ENCODE measurements at places on chromosomes 5 and 9.

DNA sequence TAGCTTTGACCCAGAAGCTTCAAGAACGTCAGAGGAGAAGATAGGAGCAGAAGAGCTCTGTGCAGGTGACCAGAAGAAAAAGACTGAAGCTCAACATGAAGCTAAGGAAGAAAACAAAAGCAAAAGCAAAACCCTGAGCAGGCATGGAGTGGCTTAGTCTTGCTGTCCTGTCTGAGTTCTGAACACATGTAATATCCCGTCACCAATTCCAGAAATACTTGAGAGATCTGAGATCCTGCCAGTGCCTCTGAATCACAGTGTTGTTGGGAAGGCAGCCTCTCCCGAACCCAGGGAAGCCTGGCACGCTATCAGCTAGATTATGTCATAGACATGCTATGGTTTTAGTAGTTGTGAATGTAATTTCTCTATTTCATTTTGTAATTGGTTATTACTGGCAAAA, 235.7 kb downstream of the ICE1 start:
- no peak for DNase-seq

DNA sequence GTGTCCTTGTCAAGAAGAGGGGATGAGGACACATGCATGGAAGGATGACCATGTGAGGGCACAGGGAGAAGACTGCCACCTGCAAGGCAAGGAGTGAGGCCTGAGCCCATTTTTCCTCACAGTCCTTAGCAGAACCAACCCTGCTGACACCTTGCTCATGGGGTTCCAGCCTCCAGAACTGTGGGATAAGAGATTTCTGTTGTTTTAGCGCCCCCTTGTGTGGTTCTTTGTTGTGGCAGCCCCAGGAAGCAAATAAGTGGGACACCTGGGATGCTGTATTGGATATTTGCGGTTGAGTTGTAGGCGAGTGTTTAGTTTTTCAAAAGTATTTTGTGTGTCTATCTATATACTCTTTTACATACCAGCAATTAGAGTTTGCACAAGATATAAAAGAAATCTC, 206.4 kb downstream of the NXNL2 start:
- no peak for DNase-seq

- DNase-seq, result no peak
Measured at GRCh38 chr5:35781181-35781790, 75.4 kb upstream of the IL7R start.

- no peak for DNase-seq
Measured at GRCh38 chr5:102958481-102959011, 161.4 kb downstream of the GIN1 start.

DNA sequence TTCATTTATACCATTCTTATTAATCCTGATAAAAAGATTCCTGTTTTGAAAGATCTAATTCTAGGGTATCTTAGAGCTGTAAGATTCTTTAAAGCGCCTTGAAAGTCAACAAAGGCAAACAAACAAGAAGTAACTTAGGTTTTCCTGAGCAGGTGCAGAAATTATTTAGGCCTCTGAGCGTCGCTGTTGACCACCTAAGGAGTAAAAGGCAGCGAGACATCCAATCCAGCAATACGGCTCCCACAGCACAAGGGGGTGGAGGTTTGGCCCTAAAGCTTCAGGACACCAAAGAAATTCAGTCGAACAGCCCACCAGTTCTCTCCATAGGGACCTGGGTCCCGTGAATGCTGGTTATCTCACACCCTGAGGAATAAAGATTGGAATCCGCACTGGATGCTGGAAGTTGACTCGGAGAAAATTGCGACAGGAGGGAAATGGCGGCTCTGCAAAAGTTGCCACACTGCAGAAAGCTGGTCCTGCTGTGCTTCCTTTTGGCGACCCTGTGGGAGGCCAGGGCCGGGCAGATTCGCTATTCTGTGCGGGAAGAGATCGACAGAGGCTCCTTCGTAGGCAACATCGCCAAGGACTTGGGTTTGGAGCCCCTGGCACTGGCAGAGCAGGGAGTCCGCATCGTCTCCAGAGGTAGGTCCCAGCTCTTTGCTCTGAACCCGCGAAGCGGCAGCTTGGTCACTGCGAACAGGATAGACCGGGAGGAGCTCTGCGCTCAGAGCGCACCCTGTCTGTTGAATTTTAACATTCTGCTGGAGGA, at the start of gene PCDHGA2:
TSS of gene PCDHGA2 (plus strand) at position 223 of the 769 bp plus-strand sequence.
- DNase-seq, result no peak

DNA sequence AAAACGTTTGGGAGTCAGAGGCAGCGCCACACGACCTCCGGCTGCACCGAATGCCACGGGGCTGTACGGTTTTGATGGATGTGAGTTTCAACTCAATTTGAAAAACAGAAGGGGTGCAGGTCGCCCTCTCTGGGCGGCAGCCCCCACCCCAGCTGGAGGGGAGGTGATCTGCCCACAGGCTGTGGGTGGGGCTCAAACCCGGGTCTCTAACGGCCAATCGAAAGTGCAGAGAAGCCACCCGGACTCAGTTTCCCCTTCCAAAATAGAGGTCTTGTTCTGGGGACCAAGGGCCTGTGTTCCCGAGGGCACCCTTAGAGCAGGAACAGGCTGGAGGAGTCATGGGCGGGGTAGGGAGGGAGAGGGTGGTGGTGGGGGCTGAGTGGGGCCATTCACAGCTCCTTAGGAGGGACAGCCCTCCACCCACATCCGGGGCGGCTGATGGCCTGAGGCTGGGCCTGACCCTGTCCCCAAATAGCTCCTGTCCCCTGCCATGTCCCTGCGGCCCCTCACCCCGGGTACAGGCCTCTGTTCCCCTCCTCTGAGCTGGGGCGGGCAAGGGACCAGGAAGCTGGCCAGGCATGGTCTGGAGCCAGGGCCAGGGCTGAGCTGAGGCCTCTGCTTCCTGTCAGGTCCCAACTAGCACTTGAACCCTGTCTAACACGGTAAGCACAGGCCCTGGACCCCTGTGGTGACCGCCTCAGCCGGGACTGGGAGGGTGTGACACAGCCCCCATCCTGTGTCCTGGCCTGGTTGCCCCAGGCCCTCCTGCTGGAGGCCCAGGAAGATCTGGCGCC, 22.6 kb upstream of the NOTCH1 start:
- DNase-seq, result no peak

DNA sequence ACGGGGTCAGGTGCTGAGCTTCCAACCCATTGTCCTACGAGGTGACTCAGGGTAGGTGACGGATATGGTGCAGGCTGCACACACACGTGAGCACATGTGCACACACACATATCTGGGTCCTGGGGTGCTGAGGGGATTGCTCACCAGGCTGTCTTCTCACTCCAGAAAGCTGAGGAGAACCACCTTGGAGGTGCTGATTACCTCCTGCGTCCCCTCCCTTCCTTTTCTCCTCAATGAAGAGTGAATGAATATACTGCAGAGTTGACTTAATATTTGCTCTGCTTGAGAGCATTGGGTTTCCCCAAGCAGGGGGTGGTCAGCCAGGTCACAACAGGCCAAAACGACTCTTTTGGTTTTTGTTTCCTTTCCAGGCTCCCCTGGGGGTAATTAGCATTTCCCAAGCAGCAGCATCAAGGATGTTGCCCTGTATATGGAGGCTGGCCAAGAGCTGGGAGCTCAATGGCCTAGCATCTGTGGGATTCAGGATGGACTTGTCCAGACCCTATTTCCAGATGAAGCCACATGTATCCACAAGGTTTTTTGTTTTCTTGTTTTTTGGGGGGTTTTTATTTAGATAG, 49.7 kb downstream of the PDZD2 start:
- no peak for DNase-seq

DNA sequence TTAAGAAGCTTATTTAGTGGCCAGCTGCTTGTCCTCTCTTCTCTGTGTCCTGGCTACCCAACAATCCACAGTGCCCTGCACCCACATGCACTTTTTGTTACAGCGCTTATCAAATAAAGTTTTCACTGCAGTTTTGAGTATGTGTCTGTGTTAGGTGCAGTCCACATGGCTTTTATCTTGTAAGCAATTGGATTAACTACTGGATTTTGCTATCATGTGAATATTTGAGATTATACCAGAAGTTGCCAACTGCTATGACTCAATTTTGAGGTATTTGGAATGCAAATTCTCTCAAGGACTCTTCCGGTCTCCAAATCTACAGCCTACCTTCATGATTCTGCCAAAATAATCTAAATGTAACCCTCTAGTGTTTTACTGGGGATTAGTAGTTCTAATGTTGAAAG, 690.2 kb downstream of the NR2F1-AS1 start:
- no peak for DNase-seq

DNA sequence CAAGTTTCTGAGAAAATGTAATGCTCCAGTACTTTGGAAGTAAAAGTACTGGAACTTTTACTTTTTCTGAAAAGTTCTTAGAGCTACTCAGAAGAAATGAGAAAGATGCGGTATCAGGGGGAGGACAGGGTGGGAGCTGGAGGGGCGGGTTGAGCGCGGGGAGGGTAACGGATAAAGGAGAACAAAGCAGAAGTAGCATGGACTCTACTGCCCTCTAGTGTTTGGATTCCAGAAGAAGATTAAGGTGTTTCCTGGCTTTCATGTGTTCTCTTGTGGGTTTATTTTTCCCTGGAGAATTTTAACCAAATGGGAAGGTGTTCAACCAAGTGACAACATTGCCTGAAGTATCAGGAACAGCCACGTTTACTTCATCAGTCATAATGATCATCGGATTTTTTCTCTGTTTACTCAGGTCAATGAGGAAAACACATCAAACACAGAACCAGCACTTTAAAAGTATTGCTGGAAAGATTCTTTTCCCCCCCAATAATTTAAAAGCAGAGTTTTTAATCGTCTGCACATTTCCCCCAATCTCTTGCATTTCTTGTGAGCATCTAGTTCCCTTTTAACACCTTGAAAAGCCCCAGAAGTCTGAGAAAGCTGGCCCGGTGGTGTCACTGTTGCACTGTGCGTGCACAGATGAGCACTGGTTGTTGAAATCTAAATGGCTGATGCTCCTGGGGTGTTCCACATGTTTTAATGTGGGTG, 190.6 kb downstream of the MPDZ start:
- DNase-seq, result no peak

GRCh38 chr5:146732962-146733361, 145.6 kb downstream of the PPP2R2B start:
- DNase-seq, result no peak

DNA sequence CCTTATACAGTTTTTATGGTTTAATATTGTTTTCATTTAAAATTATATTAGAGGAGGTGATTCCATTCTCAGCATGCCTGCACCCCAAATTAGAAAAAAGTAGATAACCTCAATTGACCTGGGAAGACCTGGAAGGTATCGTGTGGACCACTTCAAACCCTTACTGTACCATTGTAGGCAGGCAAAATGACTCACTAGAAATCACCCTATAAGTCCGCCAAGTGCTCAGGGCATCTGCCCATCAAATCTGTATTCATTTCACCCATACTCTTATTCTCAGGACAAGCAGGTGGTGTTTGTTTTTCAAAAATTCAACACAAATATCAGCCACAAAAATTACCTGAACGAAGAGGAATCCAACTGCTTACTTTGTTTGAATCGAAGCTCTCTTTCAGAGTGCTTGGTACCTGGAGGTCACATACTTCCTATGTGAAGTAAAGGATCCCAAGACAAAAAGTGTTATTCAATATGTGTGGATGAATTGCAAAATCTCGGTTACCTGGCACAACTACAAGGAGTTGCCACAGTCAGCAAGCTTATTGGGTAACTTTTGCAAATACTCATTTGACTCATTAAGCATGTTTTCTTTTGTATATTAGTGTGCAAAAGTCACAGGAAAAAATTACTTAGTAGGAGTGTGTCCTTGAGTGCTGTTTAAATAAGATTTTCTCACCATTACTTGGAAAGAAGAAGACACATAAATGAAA, 216.2 kb downstream of the ENC1 start:
- no peak for DNase-seq

GRCh38 chr5:138980441-138980840, 105.3 kb upstream of the LRRTM2 start:
- no peak for DNase-seq

DNA sequence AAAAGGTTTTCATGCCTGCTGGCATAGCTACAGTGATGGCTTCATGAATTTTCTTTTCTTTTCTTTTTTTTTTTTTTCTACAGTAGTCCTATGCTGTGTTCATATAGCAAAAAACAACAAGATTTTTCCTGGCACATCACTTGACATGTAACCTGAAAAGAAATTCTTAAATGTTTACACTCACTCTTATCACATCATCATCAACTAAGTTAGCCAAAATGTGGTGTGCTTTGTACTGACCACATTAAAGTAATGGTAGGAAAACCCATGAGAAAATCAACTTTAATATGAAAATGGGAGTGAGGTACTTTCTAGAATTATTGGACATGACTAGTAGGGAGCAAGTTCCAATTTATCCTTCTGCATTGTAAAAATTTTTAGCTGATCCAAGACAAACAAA, 146.7 kb downstream of the SSBP2 start:
- no peak for DNase-seq

- DNase-seq, result no peak
Measured at GRCh38 chr9:108636013-108636412, 219.8 kb downstream of the ACTL7B start.

DNA sequence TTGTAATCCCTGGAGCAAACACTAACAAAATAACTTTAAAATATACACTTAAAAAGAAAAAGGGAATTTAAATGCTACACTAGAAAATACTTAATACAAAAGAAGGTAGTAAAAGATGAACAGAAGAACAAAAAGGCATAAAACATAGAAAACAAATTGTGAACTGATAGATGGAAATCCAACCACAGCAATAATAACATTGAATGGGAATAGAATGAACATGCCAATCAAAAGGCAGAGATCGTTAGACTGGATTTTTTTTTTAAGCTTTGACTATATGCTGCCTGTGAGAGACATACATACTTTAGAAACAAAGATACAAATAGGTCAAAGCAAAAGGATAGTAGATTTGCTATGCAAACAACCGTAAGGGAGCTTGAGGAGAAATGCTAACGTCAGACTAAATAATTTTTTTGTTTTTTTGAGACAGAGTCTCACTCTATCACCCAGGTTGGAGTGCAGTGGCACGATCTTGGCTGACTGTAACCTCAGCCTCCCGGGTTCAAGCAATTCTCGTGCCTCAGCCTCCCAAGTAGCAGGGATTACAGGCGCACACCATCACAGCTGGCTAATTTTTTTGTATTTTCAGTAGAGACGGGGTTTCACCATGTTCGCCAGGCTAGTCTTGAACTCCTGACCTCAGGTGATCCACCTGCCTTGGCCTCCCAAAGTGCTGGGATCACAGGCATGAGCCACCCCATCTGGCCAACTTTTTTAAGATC, 6.5 kb downstream of the ABO start:
- DNase-seq, result no peak

Data from activated naive CD4-positive, alpha-beta T cell (primary cell).